ENCODE measurements at places on chromosomes 6 and 20.
A peak's percentile ranks its signal among the peaks of the same experiment; 100 is the strongest.

DNA sequence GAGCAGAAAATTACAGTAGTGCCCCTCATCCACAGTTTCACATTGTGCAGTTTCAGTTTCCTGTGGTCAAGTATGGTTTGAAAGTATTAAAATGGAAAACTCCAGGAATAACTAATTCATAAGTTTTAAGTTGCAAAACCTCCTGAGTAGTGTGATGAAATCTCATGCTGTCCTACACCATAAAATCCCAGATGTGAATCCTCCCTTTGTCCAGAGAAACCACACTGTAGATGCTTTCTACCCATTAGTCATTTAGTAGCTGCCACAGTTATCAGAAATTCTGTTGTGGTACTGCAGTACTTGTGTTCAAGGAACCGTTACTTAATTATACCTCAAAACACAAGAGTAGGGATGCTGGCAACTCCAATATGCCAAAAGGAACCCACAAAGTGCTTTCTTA, 74.7 kb downstream of the PTCHD4 start:
- H3K4me1 ChIP-seq, result no peaks in the 10 kb centered on the region
- no peak overlapping the region for H3K27ac ChIP-seq
- no peaks in the 10 kb centered on the region for H3K27me3 ChIP-seq
- H3K36me3 ChIP-seq, result no peaks in the 10 kb centered on the region
- no peak for DNase-seq

DNA sequence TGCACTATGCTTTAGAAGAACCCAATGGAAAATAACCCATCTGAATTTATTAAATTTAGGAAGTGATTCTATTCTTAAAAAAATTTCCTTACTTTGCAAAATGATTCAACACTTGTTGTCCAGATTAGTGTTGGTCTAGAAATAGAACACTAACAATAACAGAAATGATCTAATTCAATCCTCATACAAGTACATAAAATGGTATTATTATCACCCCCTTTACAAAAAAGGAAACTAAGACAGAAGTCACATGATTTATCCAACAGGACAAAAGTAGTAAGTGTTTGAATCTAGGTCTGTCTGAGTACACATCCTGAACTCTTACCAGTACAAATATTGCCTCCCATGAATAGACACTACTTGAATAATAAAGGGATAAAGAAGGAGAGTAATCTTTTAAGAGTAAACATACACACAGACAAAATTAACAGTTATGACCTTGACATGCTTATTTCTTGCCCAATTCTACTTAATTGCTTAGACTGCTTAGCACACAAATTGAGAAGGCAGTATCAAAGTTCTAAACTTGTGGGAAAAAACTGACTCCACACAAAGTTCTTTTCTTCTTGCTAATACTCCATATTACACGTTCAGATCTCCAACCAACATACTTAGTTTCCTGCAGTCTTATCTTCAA, 195.4 kb upstream of the RUNX2 start:
- H3K27me3 ChIP-seq, result no peaks in the 10 kb centered on the region
- no peak for DNase-seq
- H3K36me3 ChIP-seq, result no peaks in the 10 kb centered on the region
- H3K4me1 ChIP-seq, result peaks cover 11% of the 10 kb centered on the region

- peak; percentile 72 for DNase-seq
- H3K27ac ChIP-seq, result peak overlapping the region; percentile 75
- H3K4me1 ChIP-seq, result no peaks in the 10 kb centered on the region
- H3K4me3 ChIP-seq, result peak overlapping the region; percentile 52
- no peaks in the 10 kb centered on the region for H3K27me3 ChIP-seq
- H3K36me3 ChIP-seq, result no peaks in the 10 kb centered on the region
Measured at GRCh38 chr6:6927521-6928361, 180.0 kb upstream of the RREB1 start.

GRCh38 chr20:62275219-62275618, 27.6 kb upstream of the ADRM1 start:
- H3K36me3 ChIP-seq, result peaks cover 75% of the 10 kb centered on the region
- no peaks in the 10 kb centered on the region for H3K4me1 ChIP-seq
- no peak for DNase-seq
- no peak overlapping the region for H3K4me3 ChIP-seq

DNA sequence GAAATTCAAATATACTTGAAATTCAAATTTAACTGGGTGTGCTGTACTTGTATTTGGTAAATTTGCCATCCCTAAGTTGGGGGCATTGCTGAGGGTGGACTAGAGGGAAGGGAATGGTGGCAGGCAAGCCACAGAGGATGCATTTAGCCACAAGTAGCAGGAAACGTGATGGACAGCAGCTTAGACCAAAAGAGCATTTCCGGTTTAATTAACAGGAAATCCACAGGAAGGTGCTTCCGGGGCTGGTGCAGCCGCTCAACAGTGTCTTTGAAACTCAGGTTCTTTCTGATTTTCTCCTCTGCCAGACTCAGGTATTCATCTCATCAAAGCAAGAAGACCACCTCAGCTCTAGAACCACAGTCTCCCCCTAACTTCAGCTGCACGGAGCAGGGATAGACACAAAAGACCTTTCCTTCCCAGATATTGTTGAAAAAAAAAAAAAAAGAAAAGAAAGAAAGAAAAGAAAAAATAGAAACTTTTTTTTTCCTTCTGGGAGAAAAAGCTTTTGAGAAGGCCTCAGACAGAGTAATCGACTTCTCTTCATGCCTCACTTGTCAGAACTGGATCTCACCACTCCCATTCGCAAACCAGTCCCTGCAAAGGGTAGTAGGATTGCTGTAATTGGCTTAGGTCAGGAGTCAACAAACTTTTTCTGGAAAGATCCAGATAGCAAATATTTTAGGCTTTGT, 8.0 kb upstream of the BCAS1 start:
- no peaks in the 10 kb centered on the region for H3K36me3 ChIP-seq
- H3K4me1 ChIP-seq, result no peaks in the 10 kb centered on the region
- DNase-seq, result no peak
- no peaks in the 10 kb centered on the region for H3K27me3 ChIP-seq

DNA sequence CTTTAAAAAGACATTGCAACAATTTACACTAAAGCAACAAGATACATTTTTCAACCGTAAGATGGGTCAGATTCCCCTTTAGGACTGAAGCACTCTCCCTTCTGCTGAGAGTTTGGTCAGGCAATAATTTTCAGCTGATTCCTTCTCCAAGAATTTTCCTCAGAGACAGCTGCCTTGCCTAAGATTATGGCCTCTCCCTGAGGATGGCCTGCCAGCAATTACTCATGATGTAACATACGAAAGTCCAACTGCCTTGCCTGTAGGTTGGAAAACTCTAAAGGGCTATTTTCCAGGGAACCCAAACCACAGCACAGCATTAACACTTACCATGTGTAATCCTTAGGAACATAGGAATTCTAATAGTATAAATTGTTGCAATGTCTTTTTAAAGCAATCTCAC, 229.1 kb upstream of the FLRT3 start:
- DNase-seq, result no peak
- H3K27me3 ChIP-seq, result no peaks in the 10 kb centered on the region
- no peak overlapping the region for H3K4me3 ChIP-seq

DNA sequence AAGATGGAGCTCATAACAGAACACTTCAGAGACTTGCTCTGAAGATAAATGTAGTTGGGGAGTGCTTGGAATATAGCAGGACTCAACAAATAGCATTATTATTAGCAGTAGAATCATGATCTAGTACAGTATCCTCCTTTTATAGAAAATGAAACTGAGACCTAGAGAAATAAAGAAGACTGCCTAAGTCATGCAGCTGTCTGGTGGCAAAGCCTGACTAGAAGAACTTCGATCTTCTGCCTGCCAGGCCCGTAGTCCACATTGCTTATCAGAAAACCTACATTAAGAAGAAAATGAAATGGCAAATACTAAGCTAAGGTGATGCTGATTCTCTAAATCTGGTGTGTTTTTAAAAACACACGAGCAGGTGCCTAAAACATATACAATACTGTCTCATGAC, 46.4 kb upstream of the DST start:
- no peak overlapping the region for H3K27ac ChIP-seq
- H3K36me3 ChIP-seq, result no peaks in the 10 kb centered on the region
- no peak for DNase-seq
- H3K27me3 ChIP-seq, result no peaks in the 10 kb centered on the region

DNA sequence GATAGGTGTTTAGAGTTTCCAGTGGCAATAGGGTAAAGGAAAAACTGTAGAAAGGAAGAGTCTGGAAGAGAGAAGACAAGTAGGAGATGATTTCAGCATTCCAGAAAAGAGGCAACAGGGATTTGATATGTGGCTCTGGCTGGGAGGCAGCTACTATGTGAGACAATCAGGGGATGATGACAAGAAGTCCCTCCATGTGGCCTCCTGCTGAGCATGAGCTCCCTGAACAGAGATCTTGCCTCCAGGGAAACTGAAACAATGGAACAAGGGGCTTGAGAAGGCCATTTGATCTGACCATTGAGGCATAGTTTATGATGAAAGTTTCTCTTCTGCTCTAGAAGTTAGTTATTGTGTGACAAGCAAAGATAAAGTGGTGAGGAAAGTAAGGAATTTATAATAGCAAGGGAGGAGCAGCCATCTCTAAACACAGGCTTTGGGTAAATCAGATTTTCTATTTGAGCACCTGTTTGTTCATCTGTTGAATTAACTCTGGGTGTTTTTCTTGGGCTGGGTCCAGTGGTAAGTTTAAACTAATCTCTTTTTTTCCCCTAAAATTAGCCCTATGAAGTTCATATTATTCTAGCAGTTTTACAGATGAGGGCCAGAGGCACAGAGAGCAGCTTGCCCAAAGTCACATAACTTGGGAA, 3.0 kb upstream of the GPX5 start:
- H3K27ac ChIP-seq, result no peak overlapping the region
- H3K27me3 ChIP-seq, result no peaks in the 10 kb centered on the region
- no peaks in the 10 kb centered on the region for H3K4me1 ChIP-seq
- DNase-seq, result no peak
- H3K36me3 ChIP-seq, result no peaks in the 10 kb centered on the region

GRCh38 chr6:137353842-137354397, 134.7 kb upstream of the IFNGR1 start:
- H3K27ac ChIP-seq, result no peak overlapping the region
- no peak overlapping the region for H3K4me3 ChIP-seq
- H3K4me1 ChIP-seq, result no peaks in the 10 kb centered on the region
- no peaks in the 10 kb centered on the region for H3K36me3 ChIP-seq

- no peak for DNase-seq
- no peaks in the 10 kb centered on the region for H3K4me1 ChIP-seq
- peaks cover 24% of the 10 kb centered on the region for H3K27me3 ChIP-seq
- no peak overlapping the region for H3K4me3 ChIP-seq
- H3K36me3 ChIP-seq, result no peaks in the 10 kb centered on the region
- no peak overlapping the region for H3K27ac ChIP-seq
Measured at GRCh38 chr20:57320358-57320757, 9.2 kb upstream of the SPO11 start.

DNA sequence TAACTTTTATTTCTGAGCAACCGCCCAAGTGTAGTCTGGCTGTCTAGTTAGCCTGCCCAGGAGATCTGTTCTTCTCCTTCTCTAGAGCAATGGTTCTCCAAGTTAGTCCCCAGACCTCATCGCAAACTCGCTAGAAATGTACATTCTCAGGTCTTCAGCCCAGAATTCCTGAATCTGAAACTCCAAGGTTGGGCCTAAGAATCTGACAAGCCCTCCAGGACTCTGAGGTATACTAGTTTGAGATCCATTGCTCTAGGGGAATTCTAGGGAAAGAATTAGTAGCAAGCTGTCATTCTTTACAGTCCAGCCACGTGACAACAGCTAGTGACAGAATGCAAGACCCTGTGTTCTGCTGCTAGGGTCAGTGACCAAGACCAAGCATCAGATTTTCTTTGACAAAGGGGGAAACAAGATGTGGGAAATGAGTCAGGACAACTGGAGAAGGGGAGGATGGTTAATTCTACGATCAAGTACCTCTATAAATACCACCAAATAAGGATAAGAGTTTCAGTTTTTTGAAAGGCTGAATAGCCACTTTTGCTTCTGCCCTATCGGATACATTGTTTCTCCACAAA, 5.8 kb downstream of the UBE2V1 start:
- no peaks in the 10 kb centered on the region for H3K36me3 ChIP-seq
- no peak overlapping the region for H3K4me3 ChIP-seq
- no peak for DNase-seq
- H3K4me1 ChIP-seq, result peaks cover 72% of the 10 kb centered on the region
- no peaks in the 10 kb centered on the region for H3K27me3 ChIP-seq
- H3K27ac ChIP-seq, result no peak overlapping the region

GRCh38 chr6:84998223-84998622, 233.8 kb upstream of the TBX18 start:
- H3K4me1 ChIP-seq, result no peaks in the 10 kb centered on the region
- H3K27ac ChIP-seq, result no peak overlapping the region
- H3K36me3 ChIP-seq, result no peaks in the 10 kb centered on the region

- no peaks in the 10 kb centered on the region for H3K36me3 ChIP-seq
- H3K27me3 ChIP-seq, result no peaks in the 10 kb centered on the region
- H3K27ac ChIP-seq, result no peak overlapping the region
- DNase-seq, result no peak
- no peak overlapping the region for H3K4me3 ChIP-seq
Measured at GRCh38 chr6:143664171-143664570, 13.6 kb upstream of the PHACTR2 start.

GRCh38 chr6:126657561-126658175, 317.8 kb downstream of the CENPW start:
- DNase-seq, result no peak
- no peak overlapping the region for H3K4me3 ChIP-seq
- H3K36me3 ChIP-seq, result no peaks in the 10 kb centered on the region
- H3K27me3 ChIP-seq, result no peaks in the 10 kb centered on the region
- H3K27ac ChIP-seq, result no peak overlapping the region
- no peaks in the 10 kb centered on the region for H3K4me1 ChIP-seq

DNA sequence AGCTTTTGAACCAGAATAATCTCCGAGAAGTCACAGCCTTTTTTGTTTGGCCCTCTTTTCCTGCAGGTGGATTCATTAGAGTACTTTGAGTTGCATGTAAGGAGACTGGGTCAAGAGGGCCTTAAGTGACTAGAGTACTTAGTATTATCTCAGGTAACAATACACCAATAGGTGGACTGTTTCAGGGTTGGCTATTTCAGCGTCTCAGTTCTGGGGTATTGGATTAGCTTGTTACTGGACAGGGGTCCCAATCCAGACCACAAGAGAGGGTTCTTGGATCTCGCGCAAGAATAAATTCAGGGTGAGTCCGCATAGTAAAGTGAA, 47.3 kb upstream of the SLC9A8 start:
- H3K4me3 ChIP-seq, result no peak overlapping the region
- H3K27ac ChIP-seq, result no peak overlapping the region
- H3K36me3 ChIP-seq, result no peaks in the 10 kb centered on the region
- H3K4me1 ChIP-seq, result no peaks in the 10 kb centered on the region
- H3K27me3 ChIP-seq, result no peaks in the 10 kb centered on the region

GRCh38 chr20:36031806-36032205, 63.4 kb downstream of the CNBD2 start:
- no peak overlapping the region for H3K4me3 ChIP-seq
- H3K27me3 ChIP-seq, result no peaks in the 10 kb centered on the region
- H3K36me3 ChIP-seq, result no peaks in the 10 kb centered on the region
- no peaks in the 10 kb centered on the region for H3K4me1 ChIP-seq
- H3K27ac ChIP-seq, result no peak overlapping the region
